ENCODE measurements at places on chromosomes 4 and X.

DNA sequence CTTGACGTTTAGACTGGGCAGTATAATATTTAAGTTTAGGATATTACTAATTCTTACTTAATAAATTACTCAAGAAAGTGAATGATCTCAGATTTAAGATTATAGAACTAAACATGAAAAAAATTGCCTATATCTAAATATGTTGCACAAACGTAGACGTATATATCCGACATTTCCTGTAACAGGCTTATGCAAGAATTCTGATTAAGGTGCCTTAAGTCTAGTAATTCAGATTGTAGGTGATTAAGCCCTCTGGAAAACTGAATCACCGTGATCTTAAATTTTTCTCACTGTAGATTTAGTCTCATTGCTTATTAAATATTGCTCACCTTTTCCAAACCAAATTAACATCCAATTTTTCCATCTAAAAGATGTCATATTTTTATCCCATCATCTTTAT lies 24.0 kb downstream of the ATXN3L start:
- DNase-seq, result no peak

GRCh38 chrX:39689376-39690104 lies 408.2 kb downstream of the BCOR start:
- DNase-seq, result no peak

DNA sequence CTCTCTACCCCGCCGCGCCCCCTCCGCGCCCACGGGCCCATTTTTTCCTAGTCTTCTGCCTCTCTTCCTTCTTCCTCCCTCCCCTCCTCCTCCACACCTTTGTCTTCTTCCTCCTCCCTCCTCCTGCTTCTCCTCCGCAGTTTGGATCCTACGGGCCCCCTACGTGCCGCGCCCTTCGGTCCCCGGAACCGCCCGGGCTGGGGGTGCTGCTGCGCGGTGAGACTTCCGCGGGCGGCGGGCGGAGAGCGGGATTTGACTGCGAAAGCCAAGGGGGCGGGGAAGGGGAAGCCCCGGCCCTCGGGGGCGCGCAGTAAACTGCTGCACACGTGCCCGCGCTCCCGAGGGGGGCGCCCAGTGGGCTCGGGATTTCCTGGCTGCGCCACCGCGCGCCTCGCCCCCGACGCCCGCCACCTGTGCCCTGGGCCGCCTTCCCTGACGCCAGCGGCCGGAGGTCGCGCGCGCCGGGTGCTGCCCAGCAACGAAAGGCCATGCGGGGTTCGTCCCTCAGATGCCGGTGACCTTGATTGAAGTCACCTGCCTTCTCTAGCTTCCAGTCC lies 3.3 kb upstream of the NKX3-2 start:
- no peak for DNase-seq

DNA sequence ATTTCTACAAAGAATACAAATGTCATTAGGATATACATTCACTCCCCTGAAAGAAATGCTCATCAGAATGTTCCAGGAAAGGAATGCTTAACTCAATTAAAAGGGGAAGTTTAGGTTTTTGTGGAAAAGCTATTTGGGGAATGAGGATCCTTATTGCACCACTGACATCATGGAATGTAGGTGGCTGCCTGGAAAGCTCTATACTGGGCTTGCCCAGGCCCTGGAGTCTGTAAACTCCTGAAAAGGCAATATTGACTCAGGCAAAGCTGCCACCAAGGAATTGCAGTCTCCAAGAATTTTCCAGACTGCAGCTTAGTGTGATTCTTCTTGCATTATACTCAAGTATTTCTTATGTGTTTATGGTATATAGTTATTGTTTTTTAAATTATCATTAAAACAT lies 15.7 kb downstream of the DAPP1 start:
- no peak for DNase-seq

DNA sequence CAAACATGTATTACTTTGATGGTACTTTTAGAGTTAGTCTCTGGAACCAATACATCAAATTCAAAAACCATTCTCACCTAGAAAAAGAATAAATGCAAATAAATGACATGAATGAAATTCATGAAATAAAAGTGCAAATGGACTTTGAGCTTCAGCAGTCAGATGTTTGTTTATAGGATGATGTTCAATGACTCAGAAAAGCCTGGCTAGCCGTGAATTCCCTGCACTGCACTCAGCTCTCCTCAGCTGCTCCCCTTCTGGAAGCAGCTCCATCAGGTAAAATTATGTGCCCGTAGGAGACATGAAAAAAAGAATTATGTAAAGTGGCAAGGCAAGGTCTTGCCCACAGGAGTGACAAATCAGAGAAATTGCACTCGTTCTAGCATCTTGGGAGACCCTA lies 390.6 kb downstream of the GPM6A start:
- DNase-seq, result no peak

- no peak for DNase-seq
Observed at GRCh38 chrX:40111868-40112267, 14.1 kb upstream of the BCOR start.

GRCh38 chr4:14831416-14831815 lies 170.9 kb upstream of the CPEB2 start:
- DNase-seq, result no peak

Data from activated CD4-positive, alpha-beta T cell treated with anti-CD3 and anti-CD28 coated beads for 48 hours (primary cell).